ENCODE measurements at places on chromosomes 6 and 20.

GRCh38 chr20:62339647-62340062, 27.5 kb downstream of the LAMA5 start:
- no peak for DNase-seq

GRCh38 chr6:50791900-50792508, 26.7 kb upstream of the TFAP2B start:
- peak; percentile 30 for DNase-seq

- DNase-seq, result no peak
These were observed 44.4 kb upstream of the SHLD1 start for GRCh38 chr20:5705827-5706226.

DNA sequence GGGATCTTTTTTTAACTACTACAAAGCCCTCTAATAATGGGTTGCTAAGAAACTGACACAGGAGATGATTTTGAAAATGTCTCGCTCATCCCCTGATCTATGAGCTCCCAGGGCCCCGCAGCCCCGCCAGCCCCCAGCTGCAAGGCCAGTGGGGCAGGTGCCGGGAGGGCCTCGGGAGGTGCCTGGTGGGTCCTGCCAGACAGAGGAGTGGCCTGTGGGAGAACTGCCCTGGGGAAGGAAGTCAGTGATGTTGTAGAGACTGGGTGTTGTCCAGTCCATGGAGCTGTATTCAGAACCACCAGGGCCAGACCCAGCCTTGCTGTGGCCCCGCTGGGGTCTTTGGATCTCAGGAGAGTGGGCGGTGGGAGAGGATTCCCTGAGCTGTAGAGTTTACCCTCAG, 258.7 kb downstream of the TAF4 start:
- no peak for DNase-seq

- no peak for DNase-seq
These were observed 131.3 kb downstream of the PDSS2 start for GRCh38 chr6:107328081-107328480.

DNA sequence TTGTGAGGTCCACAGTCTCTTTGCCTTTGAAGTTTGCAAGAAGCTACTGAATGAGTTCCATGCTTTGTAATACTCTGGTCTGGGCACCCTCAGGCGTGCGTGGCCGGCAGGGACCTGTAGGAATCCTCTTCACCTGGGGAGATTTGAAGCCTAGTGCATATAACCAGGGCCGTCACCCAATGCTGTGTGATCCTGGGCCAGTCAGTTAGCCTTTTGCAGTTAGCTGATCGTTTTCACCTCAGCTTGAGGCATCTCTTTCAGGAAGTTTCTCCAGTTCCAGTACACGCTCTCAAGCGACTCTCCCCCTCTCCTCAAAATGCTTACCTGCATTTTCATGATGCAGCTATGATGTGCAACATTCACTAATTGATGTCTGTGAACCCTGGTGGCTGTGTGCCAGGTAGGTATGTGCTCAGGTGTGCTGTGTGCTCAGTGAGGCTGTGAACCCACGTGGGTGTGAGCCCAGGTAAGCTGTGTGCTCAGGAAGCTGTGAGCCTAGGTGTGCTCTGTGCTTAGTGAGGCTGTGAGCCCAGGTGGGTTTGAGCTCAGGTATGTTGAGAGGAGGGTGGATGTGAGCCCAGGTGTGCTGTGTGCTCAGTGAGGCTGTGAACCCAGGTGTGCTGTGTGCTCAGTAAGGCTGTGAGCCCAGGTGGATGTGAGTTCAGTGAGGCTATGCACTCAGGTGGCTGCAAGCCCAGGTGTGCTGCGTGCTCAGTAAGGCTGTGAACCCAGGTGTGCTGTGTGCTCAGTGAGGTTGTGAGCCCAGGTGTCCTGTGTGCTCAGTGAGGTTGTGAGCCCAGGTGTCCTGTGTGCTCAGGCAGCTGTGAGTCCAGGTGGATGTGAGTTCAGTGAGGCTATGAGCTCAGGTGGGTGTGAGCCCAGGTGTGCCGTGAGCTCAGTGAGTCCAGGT, 120.4 kb downstream of the PHACTR3 start:
- no peak for DNase-seq

DNA sequence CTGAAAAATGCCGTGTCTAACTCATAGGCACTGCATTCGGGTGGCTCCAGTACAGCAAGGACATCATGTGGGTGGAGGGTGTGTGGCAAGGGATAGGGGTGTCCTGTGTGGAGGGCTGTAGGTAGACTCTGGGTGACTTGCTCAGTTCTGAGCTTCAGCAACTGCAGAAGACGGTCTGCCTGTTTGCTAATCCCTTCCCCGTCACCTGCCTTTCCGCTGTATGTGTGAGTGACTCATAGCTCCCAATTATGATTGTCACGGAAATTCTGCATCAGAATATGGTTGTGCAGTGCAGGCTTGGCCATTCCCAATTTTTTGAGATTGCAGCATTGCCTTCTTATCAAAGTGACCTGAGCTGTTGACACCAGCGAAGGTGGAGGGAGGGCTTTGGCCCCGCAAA, 174.3 kb downstream of the CDH4 start:
- no peak for DNase-seq

GRCh38 chr6:56434606-56435005, 187.2 kb upstream of the COL21A1 start:
- DNase-seq, result no peak

Data from renal pelvis (tissue), 12 donors.